ENCODE measurements at places on chromosomes 13 and 19. TPM values are rescaled to one million over a fixed set of nuclear protein-coding genes. Genes with fewer than 3 reads are reported as not detected.
A peak's percentile ranks its signal among the peaks of the same experiment; 100 is the strongest.

GRCh38 chr13:77544758-77545338 is 9.3 kb downstream of the SCEL start:
- H3K27ac ChIP-seq, result no peak overlapping the region
- no peaks in the 10 kb centered on the region for H3K4me1 ChIP-seq
- no peaks in the 10 kb centered on the region for H3K27me3 ChIP-seq
- no peak for DNase-seq
- H3K4me3 ChIP-seq, result no peak overlapping the region

DNA sequence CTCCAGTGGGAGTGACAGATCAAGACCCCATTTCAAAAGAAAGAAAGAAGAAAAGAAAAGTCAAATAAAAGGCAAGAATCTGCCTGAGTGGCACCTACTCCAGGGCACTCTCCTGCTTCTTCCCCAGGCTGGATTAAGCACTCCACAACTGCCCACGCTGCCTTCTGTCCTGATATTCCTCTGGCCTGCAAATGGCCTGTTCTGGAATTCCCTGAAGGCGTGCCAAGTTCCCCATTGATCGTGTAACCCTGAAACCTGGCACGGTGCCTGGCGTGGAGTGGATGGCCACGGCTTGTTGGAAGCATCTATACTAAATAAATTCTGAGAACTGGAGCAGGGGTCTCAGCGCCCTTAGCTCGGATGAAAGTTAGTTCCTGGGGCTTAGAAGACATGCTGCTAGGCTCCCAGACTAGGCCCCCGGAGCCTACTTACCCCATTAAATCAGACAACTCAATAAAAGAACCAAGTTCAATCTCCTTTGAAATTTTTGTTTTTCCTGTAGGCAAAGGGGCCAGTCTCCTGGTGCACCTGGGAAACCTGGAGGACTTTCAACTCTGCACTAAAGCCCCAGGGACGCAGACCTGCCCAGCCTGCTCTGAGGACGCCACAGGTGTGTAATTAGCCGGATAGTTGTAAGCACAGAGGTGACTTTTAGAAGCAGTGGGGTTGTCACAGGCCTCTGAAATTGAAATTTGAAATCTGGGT is 21.9 kb downstream of the ANKRD27 start:
- no peaks in the 10 kb centered on the region for H3K27me3 ChIP-seq
- H3K4me3 ChIP-seq, result no peak overlapping the region
- H3K36me3 ChIP-seq, result peaks cover 16% of the 10 kb centered on the region
- H3K27ac ChIP-seq, result no peak overlapping the region

The ARRDC5 gene
- polyA plus RNA-seq, result 1.4 TPM

The FFAR3 gene
- not detected for polyA plus RNA-seq

DNA sequence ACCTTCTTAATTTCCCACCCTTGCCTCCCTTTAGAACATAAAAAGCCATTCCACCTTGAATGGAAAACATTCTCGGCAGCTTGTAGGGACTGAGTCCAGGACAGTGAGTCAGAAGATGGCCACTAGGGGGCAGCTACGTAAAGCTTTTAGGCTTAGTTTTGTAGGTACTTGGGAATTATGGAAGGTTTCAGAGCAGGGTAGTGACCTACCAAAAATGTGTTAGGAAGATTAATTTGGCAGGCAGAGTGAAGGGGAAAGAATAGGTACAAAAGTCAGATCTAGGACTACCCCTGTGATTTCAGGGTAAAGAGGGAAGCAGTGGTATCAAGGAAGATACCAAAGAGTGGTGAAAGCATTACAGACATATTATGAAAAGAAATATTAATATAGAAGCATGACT is 198.4 kb downstream of the NDFIP2 start:
- H3K4me1 ChIP-seq, result no peaks in the 10 kb centered on the region
- H3K4me3 ChIP-seq, result no peak overlapping the region
- H3K27ac ChIP-seq, result no peak overlapping the region

- no peaks in the 10 kb centered on the region for H3K4me1 ChIP-seq
- H3K27me3 ChIP-seq, result no peaks in the 10 kb centered on the region
- H3K36me3 ChIP-seq, result no peaks in the 10 kb centered on the region
- no peak for DNase-seq
- H3K4me3 ChIP-seq, result no peak overlapping the region
Measured at GRCh38 chr13:29993196-29993595, 142.8 kb upstream of the UBL3 start.

GRCh38 chr19:14248578-14249011 is 42.6 kb upstream of the ADGRL1 start:
- H3K27me3 ChIP-seq, result no peaks in the 10 kb centered on the region
- no peaks in the 10 kb centered on the region for H3K36me3 ChIP-seq
- no peak overlapping the region for H3K4me3 ChIP-seq
- peak; percentile 15 for DNase-seq
- H3K4me1 ChIP-seq, result peaks cover 11% of the 10 kb centered on the region

The PLPPR3 gene
- not detected for polyA plus RNA-seq

DNA sequence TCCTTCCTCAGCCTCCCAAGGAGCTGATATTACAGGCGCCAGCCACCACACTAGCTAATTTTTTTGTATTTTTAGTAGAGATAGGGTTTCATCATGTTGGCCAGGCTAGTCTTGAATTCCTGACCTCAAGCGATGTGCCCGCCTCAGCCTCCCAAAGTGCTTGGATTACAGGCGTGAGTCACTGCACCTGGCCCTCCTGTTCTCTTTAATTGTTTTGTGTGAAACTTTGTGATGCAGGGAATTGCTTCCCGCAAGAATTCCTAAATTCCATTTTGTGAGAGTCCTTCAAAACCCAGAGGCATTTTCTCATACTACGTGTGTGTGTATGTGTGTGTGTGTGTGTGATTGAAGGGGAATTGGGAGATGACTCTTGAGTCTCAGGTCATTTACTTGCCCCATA is 65.0 kb upstream of the ZNF835 start:
- H3K27me3 ChIP-seq, result no peaks in the 10 kb centered on the region
- no peaks in the 10 kb centered on the region for H3K36me3 ChIP-seq
- no peak overlapping the region for H3K4me3 ChIP-seq
- no peaks in the 10 kb centered on the region for H3K4me1 ChIP-seq
- no peak for DNase-seq

Measured in CD4-positive, alpha-beta memory T cell (primary cell).